ENCODE measurements at places on chromosomes 7 and 10.

DNA sequence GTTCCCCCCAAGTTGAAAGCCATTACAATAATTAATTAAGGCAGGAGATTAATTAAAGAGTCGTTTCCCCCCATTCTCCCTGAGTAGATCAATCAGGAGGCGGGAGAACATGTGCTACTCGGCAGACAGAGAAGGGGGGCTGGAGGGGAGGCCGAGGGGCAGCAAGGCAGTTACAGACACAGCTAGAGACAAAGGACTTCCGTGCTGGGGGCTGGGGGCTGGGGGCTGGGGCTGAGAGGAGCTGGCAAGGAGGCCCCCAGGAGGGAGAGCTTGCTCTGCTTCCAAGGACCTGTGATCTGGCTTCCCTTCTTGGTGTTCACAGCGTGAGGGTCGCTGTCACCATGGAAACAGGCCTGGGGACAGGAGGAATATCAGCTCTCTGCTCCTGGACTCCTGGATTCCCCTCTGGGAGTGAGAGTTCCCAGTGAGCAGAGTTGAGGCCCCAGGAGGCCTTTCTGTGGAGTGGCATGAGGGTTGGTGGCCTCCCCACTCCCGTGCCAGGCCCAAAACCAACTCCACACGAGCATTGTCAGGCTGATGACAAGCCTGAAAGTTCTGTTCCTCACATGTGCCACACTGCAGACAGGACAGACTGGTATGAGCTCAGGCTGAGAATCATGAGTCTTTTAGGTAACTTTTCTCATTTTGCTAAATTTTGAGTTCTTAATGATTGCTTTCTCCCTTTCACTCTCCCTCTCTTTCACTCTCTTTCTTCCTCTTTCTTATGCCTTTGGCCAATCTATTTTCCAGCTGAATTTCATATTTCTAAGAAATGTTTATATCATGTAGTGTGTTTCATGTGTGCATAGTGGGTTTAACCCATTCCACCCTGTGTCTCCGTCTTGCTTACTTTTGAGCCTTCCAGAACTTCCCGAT lies 16.4 kb downstream of the FAM241B start:
- DNase-seq: no peak

GRCh38 chr10:28812384-28813372 lies 135.4 kb downstream of the BAMBI start:
- DNase-seq: no peak

GRCh38 chr10:78914060-78914378 lies 154.7 kb upstream of the ZMIZ1 start:
- no peak for DNase-seq

DNA sequence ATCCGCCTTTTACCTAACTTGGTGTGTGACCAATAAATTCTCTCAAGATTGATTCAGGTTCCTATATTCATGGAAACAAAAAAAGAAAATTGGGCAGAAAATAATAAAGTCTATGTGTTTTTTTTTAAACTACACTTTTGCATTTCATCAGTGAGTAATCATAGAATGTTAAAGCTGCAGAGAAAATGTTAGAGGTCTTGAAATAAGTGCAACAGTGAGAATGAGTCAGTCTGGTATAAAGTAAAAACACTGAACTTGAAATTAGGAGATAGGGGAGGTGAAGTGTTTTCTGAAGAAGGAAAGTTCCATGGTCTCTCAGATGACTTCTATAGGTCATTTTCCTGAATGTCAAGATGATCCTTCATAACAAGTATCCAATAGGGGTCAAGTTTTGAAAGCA lies 202.6 kb upstream of the NRP1 start:
- no peak for DNase-seq

- no peak for DNase-seq
These were observed 4.4 kb downstream of the HBP1 start for GRCh38 chr7:107173191-107173590.

- no peak for DNase-seq
These were observed 59.3 kb downstream of the CDCA7L start for GRCh38 chr7:21886396-21886795.

GRCh38 chr10:109875828-109876821 lies 47.2 kb downstream of the XPNPEP1 start:
- DNase-seq: no peak

- peak; percentile 33 for DNase-seq
These were observed 2.6 kb downstream of the PPP1R35 start for GRCh38 chr7:100433592-100434296.

GRCh38 chr7:1864161-1864940 lies 194.3 kb downstream of the ELFN1 start:
- no peak for DNase-seq

DNA sequence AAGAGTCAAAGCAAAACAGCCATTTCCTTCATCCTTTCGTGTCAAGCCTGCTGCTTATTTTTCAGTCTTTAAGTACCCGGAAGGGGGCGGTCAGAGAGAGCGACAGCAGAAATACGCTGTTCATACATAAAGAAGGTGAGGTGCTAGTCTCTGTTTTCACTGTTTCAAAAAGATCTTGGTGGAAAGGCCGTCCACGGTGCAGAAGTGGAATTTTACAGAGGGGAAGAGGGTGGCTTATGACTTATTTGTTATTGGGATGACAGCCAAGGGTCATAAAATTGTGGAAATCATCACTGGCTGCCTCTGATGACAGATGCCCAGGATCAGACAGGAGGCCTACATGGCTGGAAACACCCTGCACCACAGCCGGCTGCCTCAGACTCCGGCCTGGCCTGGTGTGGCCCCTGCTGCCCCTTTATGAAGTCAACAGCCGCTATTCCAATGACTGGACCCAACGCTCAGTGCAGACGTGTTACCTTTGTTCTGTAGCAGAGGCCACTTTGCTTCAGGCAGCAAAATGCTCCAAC lies 57.0 kb downstream of the HIPK2 start:
- DNase-seq: no peak

All from NAMALWA (cell line).